Tibial artery (tissue), 4 donors: ENCODE measurements at places on chromosomes 7 and 10.
A peak's percentile ranks its signal among the peaks of the same experiment; 100 is the strongest.

GRCh38 chr10:73585327-73585726 lies 5.8 kb downstream of the USP54 start:
- no peaks in the 10 kb centered on the region for H3K36me3 ChIP-seq
- peak overlapping the region; percentile 66 for H3K27ac ChIP-seq
- no peaks in the 10 kb centered on the region for H3K27me3 ChIP-seq
- no peak for DNase-seq
- no peaks in the 10 kb centered on the region for H3K4me1 ChIP-seq

GRCh38 chr7:16734148-16734726 lies 19.3 kb upstream of the TSPAN13 start:
- H3K4me1 ChIP-seq: no peaks in the 10 kb centered on the region
- no peak for DNase-seq
- H3K27me3 ChIP-seq: no peaks in the 10 kb centered on the region
- H3K36me3 ChIP-seq: no peaks in the 10 kb centered on the region

- no peak overlapping the region for H3K4me3 ChIP-seq
- no peaks in the 10 kb centered on the region for H3K36me3 ChIP-seq
- H3K27ac ChIP-seq: no peak overlapping the region
Measured at GRCh38 chr10:129936266-129936922, 27.7 kb downstream of the EBF3 start.

- DNase-seq: no peak
- H3K36me3 ChIP-seq: no peaks in the 10 kb centered on the region
- H3K27ac ChIP-seq: peak overlapping the region; percentile 74
- no peak overlapping the region for H3K4me3 ChIP-seq
- H3K27me3 ChIP-seq: no peaks in the 10 kb centered on the region
- peaks cover 74% of the 10 kb centered on the region for H3K4me1 ChIP-seq
Measured at GRCh38 chr10:13871011-13871410, 284.2 kb downstream of the PRPF18 start.

DNA sequence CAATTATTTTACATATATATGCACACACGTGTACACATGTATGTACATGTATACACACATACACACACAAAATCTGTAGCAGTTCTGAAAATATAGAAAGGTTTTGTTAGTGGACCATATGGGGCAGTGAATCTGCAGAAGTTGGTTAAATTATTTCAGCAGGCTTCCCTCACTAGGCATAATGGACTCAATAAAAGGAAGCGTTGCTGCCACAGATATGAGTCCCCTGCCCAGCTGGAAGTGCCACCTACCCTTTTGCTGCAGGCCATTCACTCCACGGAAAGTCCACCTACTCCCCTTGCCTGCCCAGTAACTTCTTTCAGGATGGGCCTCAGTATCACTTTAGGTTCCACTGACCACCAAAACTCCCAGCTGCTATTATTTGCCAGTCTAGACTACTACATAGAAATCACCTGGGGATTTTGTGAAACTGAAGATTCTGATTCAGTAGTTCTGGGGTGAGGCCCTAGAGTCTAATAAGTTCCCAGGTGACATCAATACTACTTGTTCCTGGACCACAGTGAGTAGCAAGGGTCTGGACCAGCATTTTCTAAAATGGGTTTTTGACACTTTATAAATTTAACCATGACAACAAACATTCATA lies 29.3 kb upstream of the CROT start:
- H3K27me3 ChIP-seq: no peaks in the 10 kb centered on the region
- DNase-seq: no peak
- H3K4me1 ChIP-seq: no peaks in the 10 kb centered on the region
- no peaks in the 10 kb centered on the region for H3K36me3 ChIP-seq
- H3K27ac ChIP-seq: no peak overlapping the region

DNA sequence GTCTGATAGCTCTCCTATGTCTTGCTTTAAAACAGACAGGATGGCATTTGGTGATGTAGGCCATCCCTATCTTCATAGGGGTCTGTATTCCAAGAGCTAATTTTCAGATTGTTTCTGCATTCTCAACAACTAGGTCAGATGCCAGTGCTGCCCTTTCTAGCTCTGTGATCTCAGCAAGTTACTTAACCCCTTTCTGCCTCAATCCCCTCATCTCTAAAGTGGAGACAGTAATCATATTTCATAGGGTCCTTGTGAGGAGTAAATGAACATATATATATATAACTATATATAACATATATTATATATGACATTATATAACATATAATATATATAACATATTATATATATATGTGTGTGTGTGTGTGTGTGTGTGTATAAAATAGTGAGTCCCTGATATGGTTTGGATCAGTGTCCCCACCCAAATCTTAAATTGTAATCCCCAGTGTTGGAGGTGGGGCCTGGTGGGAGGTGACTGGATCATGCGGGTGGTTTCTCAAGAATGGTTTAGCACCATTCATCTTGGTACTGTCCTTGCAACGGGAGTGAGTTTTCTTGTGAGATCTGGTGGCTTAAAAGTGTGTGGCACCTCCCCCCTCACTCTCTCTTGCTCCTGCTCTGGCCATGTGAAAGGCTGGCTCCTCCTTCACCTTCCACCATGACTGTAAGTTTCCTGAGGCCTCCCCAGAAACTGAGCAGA lies 45.2 kb downstream of the HIPK2 start:
- H3K27ac ChIP-seq: peak overlapping the region; percentile 96
- no peak for DNase-seq
- H3K27me3 ChIP-seq: no peaks in the 10 kb centered on the region
- peak overlapping the region; percentile 9 for H3K4me3 ChIP-seq
- no peaks in the 10 kb centered on the region for H3K36me3 ChIP-seq

DNA sequence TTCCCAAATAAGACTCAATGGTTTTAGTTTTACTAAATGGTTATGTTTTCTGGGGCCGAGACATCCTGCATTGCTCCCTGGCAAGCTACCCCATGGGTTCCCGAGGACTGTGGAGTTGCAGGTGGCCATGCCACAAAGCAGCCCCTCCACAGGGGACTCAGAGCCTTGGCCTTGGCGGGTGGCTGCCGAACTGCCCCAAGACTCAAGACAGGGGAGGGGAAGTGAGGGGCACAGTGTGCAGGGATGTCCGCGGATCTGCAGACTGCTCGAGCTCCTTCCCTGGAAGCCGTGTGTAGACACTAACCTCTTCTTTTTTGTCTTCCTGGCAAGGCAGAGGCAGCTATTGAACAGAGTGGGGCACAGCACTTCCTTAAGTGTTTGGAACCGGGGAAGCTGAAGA lies 154.6 kb downstream of the EBF3 start:
- H3K4me1 ChIP-seq: no peaks in the 10 kb centered on the region
- H3K27me3 ChIP-seq: peaks cover 7% of the 10 kb centered on the region
- H3K36me3 ChIP-seq: no peaks in the 10 kb centered on the region
- DNase-seq: no peak
- no peak overlapping the region for H3K4me3 ChIP-seq
- H3K27ac ChIP-seq: no peak overlapping the region

DNA sequence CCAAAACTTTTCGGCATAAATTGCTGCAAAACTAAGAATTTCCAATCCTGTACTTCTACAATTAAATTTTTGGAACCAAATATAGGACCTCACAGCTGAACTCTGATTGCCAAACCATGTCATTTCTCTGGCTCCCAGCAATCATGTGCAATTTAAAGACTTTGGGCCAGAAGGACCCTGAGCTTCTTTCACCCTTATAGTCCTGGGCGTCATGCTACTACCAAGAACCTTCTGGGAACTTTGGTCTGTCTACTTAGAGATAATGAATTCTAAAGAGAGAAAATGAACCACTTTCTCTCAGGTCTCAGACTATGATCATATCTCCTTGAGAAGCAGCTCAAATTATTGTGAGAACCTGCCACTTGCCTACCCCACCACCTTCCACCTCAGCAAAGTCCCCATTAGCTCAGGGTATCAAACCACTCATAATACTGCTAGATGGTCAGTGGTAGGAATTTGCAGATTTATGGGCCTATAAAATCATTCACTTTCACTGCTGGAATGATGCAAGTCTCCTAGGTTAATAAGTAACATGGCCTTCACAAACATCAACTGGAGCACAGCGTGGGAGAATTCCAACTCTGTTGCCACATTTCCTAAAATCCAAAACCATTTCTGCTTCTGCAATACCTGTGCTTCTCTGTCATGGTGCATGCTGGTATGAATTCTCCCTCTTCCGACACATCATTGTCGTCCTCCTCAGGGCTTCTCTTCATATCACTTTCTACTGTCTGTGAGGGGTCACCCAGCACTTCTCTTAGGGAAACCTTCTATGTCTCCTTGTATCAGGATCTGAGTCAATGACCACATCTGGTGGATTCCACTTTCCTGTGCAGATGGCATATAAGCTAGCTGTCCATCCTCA lies 6.6 kb upstream of the WDR91 start:
- H3K4me1 ChIP-seq: no peaks in the 10 kb centered on the region
- no peaks in the 10 kb centered on the region for H3K36me3 ChIP-seq
- no peak for DNase-seq
- no peaks in the 10 kb centered on the region for H3K27me3 ChIP-seq

DNA sequence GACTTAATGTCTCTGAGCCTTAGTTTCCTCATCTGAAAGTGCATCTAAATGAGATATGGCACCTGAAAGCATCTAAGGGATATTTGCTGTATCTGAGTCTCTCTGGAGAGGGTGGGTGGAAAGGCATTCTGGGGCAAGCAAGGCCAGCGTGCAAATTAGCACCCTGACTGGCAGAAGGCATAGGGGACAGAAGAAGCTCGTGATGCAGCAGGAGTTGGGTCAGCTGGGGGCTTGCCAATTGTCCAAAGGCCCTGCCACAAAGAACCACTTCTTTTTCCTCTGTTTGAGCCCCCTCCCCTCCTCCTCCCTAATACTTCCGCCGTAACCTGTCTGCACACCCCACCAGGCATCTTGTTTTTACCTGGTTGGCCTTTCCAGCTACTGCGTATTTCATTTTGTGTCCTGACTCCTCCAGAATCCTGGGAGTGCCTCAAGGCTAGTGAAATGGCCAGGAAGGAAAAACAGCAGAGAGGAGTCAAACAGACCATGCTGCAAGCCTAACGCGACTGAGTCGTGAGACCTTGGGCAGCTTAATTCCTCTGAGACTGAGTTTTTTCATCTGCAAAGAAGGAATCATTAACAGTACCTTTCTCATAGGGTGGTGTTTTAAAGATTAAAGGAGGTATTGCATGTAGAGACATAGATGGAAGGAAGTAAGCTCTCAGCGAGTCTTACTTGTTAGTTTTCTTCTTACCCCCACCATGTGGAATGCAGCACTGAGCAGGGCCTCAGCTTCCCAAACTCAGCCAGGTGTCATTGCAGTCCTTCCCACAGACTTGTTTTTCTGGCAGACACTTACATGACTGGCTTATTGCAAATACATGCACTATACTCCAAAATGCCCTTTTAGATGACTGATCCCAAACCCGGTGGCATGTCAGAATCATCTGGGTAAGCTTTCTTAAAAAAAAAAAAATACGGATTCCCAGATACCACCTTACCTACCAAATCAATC lies 49.1 kb upstream of the MXI1 start:
- no peak overlapping the region for H3K4me3 ChIP-seq
- no peaks in the 10 kb centered on the region for H3K36me3 ChIP-seq
- no peak overlapping the region for H3K27ac ChIP-seq
- no peaks in the 10 kb centered on the region for H3K4me1 ChIP-seq
